ENCODE measurements at places on chromosomes 2 and 18.

- no peak for DNase-seq
Observed at GRCh38 chr18:28716338-28716737, 539.4 kb upstream of the CDH2 start.

GRCh38 chr2:17646081-17646554, 105.6 kb downstream of the VSNL1 start:
- DNase-seq, result peak; percentile 56

- DNase-seq, result no peak
Observed at GRCh38 chr2:120437604-120438000, 91.7 kb downstream of the INHBB start.

DNA sequence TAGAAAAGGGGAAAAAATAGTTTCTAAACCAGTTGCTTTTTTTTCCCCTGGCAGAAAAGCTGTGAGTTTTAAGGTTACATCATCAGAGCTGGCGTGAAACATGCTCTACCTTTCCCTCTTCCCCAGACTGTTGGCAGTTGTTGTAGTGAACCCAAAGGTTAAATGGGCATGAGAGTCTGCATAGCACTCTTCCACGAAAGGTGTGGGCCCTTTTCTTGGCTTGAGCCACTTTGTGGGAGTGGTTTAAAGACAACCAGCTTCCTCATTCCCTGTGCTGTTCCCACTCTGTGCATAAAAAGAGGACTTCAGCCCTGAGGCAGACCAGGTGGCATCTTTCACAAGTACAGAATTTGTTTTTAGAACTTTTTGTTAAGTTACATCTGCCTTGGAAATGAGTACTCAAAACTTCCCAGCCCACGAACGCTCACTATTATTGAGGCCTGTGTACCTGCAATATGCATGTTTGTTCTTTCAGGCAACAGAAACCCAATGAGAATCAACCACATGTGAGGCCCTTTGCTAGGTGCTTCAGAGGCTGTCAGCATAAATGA, 243.8 kb downstream of the BABAM2 start:
- peak; percentile 3 for DNase-seq

DNA sequence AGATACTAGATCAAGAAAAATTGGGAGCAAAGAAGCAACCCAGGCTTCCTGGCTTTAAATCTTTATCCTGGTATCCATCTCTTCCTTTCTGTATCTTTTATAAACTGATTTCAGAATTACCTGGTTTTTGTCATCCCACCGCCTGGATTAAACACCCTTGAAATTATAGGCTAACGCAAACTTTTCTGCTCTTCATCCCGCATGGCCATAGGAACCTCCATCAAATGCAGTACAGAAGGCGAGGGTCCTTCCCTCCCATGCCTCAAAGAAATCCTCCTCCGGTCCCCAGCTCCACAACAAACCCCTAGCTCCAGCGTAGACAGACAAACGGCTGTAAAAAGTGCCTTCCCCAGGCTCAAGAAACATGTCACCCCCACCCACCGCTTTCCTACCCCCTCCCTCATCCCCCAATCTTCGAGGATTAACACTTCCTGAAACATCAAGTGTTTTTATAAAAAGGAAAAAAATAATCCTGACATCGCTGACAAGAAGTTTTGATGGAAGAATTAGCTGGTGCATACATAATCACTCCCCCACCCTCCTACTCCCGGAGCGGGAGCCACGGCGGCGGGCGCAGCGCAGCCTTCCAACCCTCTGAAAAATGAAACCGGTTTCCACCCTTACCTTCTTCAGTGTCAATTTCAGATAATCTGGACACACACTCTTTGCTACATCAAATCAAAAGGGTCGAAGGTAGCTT, 7.6 kb downstream of the DLX1 start:
- DNase-seq, result no peak

DNA sequence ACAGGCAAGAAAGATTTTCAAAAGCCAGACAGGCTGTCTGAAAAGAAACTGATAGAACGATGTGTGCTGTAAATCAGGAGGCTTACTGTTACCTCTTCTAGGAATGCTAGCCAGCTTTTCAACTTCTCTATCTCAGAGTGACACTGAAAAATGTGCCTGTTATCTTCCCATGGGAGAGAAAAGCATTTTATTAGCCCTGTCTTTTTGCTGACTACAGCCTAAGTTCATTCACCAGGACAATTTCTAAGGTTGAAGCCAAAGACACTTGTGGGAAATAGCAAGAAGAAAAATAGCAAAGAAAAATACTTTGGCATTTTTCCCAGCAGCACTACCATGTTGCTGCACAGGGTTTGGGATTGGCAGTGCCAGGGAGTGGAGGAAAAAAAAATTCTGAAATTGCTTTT, 34.0 kb downstream of the ABCB11 start:
- no peak for DNase-seq

DNA sequence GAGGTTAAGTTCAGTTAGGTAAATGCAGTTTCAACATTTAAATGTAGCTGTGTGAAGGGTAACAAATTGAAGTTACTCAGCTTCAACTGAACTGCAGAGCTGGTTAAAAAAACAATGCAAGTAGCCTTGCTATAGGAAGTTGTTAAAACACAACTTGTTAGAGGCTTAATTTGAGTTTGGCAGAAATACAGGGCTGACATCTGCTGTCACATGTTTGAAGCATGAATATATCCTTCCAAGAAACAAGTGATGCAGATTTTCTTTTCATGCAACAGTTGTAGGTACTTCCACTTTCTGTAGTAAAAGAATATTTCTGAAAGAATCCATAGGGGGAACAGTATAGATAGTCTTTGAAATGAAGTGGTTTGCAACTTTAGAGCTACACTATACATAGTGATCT, 208.7 kb upstream of the RASGRP3 start:
- DNase-seq, result no peak

GRCh38 chr18:22490429-22490846, 72.7 kb upstream of the CTAGE1 start:
- DNase-seq, result no peak

DNA sequence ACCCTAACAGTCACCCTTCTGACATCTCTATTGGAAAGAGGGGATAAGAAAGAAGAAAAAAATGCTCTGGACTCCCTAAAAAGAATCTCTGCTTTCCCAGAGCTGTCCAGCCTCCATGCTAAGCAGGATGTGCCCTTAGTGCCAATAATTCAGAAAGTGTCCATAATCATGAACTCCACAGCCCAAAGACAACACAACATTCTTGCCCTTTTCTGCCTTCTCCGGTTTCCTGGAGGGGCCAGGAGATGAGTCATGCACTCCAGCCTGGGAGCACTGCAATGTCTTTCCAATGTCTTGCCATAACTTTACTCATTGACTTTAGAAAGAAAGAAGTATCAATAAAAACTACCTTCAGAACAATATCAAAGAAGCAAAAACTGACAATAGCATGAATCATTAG, 44.0 kb downstream of the KLF7 start:
- no peak for DNase-seq

GRCh38 chr2:231946241-231946814, 15.2 kb upstream of the DIS3L2 start:
- DNase-seq, result no peak

DNA sequence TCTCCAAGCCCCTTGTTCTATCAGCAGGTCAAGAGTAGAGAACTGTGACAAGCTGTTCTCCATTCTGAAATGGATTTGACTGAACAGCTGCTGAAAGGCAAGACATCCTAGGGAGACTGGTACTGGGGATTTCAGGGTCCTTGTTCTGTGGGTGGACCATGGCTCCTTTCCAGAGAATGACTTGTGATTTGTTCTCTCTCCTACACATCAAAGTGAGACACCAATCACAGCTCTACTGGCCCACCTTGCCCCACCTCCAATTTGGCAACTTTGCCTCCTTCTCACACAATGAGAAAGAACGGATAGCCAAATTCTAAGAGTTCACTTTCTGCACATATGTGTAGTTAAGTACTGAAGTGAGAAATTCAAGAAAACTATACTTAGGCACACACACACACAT, 67.4 kb downstream of the BCL11A start:
- no peak for DNase-seq

DNA sequence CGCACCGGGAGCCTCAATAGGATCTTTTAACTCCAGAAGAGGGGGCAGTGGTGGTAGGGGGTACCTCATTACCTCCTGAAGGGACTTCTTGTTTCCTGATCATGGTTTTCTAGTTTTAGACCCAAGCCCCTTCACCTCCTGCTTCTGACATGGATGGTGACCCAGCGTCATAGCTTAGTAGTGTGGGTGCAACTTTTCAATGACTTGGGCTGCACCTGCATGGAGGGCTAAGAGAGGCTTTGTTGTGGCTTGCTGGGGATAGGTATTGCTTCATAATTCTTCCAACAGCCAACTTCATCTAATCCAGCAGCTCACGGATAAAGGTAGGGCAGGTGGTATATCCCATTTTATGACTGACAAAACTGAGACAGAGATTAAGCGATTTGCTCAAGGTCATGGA, 3.0 kb downstream of the SLC1A4 start:
- no peak for DNase-seq

DNA sequence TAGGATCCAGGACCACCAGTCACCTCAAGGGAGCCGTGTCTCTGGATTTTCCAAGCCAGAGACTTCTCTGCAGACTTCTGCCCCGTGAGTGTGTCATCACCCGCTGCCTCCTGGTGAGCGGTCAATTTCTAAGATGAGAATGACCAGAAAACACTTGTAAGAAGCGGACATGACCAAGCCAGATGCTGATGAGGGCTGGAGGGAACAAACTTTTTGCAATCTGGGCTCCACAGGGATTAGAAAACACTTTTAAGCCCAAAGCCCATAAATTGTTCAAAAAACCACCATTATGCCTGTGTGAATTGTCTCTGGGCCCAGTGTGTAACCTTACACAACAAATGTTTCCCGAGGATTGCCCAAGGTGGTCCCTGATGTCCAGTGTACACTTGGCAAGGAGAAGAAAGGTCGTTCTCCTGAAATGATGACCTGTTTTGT, 5.3 kb upstream of the NPPC start:
- no peak for DNase-seq

Measured in GM06990 (cell line).